Activated naive CD4-positive, alpha-beta T cell treated with anti-CD3 and anti-CD28 coated beads for 36 hours (primary cell): ENCODE measurements at places on chromosomes 12 and 14.

DNA sequence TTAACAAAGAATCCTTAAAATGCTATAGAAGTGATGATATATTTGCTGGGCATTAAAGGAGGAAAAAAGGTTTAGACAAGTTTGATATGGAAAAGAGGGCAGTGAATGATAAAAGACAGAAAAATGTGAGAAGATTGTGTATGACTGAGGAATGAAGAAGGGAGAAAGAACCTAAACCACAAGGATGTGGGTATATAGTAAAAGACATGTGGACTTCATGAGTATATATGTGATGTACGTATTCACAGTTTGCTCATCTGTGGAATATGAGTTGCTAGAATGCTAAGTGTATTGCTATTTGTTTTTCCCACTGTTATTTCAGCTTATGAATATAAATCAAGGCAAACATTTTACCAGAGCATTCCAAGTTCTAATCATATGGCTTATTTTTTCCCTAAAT lies 2.1 kb upstream of the SLC16A7 start:
- no peak for DNase-seq

DNA sequence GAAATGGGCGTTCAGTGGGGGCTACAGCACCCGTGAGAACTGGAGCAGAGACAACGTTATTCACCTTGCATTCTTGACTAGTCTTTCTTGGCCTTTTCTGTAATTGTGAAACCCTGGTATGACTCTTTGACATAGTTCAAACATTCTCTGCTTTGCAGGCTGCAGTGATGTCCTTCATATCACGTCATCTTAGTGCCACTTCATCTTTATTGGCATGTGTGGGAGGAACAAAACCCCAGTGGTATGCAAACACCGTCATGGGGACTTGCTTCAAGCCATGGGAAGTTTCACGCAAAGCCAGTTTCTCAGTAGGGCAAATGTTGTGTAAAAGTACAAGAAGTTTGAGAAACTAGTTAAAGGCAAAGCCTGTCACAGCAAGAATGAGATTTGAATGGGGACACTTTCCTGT lies 20.2 kb upstream of the DUSP16 start:
- DNase-seq, result peak; percentile 81

DNA sequence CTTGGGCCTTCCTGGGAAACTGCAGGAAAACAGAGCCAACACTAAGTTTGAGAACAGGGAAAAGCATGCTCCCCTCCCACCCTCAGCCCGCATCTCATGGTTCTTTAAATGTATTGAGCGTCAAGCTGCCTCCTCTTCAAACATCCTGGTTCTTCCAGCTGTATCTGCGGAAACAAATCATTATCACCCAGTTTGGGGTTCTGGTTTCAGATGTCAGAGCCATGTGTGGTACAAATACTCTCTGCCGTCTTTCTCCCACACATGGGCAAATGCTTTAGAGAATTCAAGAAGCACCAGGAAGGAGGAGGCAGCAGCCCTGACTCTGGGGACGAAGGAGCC lies 29.1 kb downstream of the JDP2 start:
- DNase-seq, result no peak

DNA sequence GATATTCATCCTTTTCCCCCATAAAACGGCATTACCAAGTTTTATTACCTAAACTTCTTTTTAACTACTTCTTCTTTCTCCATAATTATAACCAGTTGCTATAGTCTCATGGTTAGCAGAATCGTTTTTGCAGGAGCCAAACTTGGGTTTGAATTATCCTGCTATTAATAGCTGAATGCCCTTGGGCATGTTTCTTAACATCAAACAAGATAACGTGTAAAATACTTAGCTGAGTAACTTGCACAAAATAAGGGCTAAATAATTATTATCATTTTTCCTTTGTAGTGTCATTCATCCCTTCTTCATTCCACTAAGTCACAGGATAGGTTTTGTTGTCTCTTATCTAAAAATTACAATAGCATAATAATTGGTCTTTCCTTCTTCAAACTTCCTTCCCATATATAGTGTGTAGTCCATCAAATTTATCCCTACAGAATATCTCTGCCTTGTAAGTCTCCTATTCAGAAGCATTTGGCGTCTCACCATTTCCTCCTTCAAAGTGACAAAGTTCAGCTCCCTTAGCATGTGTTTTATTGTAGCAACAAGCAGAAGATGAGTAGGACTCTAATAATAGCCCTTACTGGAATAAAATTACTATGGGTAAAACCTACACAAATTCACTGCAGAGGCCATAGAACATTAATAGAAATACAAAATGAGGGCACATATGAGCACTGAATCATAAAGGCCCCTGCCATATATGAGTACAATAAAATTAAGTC lies 63.8 kb downstream of the FAR2 start:
- no peak for DNase-seq

DNA sequence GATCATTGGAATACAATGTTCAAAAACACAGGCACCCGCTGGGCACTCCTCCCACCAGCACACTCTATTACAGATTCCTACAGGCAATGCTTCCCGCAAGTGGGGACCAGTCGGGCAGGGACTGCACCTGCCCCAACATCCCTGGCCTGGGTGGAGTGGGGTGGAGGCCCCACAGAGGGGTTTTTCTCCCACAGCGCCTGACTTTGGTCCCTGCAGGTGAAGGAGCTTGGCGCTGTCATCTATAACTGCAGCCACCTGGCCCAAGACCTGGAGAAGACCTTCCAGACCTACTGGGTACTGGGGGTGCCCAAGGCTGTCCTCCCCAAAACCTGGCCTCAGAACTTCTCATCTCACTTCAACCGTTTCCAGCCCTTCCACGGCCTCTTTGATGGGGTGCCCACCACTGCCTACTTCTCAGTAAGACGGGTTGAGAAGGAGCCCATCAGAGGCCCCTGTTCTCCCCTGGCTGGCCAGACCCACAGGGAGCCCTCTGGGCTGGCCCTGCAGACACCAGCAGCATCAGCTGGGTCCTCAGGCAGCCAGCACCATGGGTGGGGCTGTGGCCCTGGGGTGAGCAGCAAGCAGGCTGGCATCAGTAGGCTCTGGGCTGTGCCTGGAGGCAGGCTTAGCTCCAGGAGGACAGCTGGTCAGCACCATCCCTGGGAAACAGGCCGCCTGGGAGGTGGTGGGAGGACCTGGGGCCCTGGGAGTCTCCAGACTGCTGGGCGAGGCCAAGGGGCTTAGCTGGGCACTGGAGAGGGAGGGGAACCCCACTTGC lies 6.0 kb downstream of the PLD4 start:
- no peak for DNase-seq

DNA sequence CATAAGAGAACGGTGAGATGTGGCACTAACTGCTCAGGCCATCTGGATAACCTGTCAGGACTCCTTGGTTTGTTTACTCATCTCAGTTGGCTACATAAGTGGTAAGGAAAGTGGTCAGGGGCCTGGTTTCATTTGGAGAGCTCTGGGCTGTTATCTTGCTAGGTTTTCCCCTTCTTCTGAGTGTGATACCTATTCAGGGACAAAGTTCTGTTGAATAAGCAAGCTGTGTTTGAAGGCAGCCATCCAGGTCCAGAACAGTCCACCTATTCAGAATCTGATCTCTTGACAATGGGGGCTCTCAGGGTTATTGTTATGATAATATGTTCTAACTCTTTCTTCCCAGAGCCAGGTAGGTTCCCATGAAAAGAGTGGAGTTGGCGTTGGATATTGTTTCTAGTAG lies 194.9 kb downstream of the PAH start:
- DNase-seq, result no peak

- DNase-seq, result no peak
Observed at GRCh38 chr14:32621585-32621984, 292.5 kb downstream of the AKAP6 start.

GRCh38 chr12:114447274-114447716 lies 41.4 kb upstream of the TBX5 start:
- no peak for DNase-seq

DNA sequence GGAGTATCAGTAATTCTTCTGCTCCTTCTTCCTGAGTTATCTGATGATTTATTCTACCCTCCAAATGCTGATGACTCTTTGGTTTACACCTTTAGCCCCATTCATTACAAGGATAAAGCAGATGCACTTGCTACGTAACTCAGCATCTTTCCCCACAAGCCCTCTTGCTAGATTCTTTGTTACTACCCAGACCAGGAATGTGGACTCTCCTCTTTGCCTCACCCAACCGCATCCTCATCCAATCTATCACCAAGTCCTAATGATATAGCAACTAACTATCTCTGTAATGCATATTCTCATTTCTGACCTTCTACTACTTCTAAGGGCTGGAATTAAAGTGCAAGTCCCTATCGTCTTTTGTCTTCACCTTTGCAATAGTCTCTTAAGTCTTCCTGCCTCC lies 9.2 kb downstream of the KRT1 start:
- no peak for DNase-seq

DNA sequence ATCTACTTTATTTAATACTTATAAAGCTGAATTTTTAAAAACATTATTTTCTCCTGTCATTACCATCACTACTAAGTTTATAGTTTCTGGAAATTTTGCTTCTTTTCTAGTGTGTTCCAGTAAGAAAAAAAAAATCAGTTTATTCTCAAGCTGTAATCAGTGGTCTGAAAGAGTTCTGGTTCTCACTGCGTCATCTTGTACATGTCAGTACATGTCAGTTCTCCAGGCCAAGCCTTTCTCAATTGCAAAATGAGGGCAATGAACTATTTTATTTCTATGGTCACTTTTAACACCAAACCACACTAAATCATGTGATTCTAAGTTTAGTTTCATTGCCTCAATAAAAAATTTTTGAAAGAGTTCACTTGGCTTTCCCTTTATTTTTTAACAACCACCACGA lies 468.9 kb upstream of the LRFN5 start:
- DNase-seq, result no peak
